ENCODE measurements at places on chromosomes 1 and 21.

DNA sequence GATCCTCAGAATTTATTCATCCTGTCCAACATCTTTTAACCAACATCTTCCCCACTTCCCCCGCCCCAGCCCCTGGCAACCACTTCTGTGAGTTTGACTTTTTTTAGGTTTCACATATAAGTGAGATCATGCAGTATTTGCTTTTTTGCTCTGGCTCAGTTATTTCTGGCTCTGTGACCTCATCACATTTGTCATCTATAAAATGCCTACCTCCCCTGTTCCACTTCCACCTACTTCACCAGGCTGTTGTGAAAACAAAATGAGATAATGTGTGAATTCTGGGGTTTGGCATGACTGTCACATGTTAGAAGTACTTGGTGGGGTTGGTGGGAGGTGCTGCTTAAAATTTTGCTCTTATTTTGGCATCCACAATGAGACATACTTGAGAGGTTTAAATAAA, 18.4 kb downstream of the HHAT start:
- no peak for DNase-seq

DNA sequence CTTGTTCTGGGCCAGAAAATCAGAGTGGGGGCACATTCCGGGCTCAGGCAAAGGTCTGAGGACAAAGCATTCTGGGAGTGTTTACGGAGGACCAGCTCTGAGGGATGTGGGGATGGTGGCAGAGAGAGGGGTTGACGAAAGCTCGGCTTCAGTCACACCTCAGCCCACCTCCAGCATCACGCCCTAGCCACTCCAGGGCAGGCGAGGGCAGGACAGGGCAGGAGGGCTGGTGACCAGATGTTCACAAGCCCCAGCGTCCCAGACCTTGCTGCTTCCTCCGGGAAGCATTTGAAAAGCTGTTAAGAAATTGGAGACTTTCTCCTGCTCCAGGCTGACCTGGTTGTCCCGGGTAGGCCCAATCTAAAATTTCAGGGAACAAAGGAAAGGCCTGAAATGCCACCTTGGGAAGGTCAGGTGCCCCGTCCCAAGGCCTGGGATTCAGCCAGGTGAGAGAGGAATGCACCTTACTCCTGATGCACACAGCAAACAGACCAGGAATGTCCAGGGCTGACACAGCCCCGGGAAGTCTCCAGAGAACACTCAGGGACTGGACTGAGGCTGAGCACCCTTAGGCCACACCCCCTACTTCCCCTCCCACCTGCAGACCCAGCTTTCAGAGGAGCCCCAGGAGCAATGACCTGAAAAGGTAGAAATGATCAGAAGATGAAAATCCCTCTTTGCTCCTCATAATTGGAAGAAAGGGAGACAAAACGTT, 71.9 kb upstream of the KLHDC7A start:
- no peak for DNase-seq

GRCh38 chr1:18529714-18530113, 49.0 kb downstream of the KLHDC7A start:
- no peak for DNase-seq

- no peak for DNase-seq
These were observed 18.0 kb downstream of the CSF1 start for GRCh38 chr1:109928591-109929111.

DNA sequence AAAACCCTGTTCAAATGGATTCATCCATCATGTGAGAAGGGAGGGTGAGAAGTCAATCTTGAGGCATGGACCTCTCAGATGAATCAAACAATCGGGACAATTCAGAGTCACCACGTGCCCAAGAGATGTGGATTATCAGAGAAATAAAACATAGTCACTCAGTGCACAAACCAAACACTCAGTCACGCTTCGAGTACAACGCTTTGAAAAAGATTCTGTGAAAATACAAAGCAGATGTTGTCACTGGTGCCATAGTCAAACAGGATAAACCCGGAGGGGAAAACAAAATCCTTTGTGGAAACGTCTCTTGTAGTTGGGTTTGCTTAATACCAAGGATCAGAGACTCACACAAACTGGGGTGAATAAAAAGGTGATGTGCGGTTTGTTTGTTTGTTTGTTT, 188.4 kb downstream of the RRAGC start:
- no peak for DNase-seq

- no peak for DNase-seq
These were observed 5.1 kb upstream of the GBP5 start for GRCh38 chr1:89277725-89278124.

DNA sequence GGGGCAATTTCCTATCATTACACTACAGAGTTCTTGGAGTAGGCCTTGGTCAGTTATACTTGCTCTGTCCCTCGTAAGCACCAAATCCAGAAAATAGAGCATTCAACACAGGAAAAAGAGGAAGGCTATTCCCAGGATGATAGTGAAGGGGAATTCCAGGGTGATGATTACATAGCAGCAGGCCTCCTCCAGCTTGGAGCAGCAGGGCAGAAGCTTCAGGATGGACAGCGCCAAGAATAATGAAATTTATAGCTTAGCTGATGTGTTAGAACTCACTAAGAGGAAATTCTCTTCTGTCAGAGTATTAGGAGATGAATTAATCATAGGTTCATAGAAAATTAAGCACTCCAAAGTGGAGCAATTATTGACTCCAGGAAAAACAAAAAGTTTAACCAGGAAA, 10.8 kb upstream of the SMAP2 start:
- no peak for DNase-seq

DNA sequence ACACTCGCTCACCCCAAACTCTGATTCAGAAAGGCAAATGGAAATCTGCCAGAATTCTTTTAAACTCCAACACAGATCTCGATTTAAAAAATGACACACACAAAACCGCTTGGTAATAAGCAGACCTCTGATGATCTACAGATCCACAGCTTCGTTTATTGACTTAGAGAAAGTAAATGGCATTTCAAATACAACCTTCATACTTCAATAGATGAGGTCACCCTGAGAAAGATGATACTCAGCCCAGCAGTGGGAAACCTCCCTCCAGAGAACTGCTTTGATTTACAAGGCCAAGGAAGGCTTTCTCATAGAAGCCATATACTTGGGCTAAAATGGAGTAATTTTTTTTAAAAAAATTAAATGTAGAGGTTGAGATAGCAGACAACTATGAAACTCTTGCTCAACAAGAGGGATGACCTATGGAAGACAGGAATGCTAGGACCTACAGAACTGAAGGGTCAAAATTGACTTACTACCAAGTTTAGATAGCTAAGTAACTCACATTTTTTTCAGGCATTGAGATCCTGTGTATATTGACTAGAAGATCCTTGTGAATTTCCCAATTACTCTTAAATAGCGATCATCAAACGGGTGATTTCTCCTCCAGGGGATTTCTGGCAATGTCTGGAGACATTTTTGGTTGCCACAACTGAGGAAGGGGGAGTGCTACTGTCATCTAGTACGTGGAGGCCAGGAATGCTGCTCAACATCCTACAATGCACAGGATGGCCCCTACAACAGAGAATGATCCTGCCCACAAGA, 143.9 kb downstream of the CLIC6 start:
- no peak for DNase-seq

DNA sequence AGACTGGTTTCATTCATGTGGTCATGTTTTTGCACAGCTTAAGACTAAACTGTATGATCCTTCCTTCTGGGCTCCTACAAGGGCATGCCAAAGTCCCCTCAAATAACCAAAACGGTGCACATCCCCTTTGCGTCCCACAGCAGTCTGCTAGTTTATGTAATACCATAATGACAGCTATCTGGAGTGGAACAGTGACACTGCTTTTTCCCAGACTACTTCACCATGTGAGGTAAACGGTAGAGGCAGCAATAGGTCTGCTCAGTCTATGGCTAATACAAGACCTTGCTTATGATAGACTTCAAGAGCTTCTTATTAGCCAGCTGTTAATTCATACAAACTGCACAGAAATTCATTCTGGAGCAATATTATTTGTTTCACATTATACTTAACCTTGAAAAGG, 395.5 kb downstream of the SMYD3 start:
- no peak for DNase-seq
